ENCODE measurements at places on chromosomes 3 and 15.

- no peak overlapping the region for H3K4me3 ChIP-seq
- 0 out of 2 replicates have a peak, but pooled peaks cover 3% of the 10 kb centered on the region for H3K27me3 ChIP-seq
- no peaks in the 10 kb centered on the region for H3K4me1 ChIP-seq
- H3K27ac ChIP-seq = no peak overlapping the region
Observed at GRCh38 chr3:22443571-22444233, 692.7 kb upstream of the ZNF385D start.

DNA sequence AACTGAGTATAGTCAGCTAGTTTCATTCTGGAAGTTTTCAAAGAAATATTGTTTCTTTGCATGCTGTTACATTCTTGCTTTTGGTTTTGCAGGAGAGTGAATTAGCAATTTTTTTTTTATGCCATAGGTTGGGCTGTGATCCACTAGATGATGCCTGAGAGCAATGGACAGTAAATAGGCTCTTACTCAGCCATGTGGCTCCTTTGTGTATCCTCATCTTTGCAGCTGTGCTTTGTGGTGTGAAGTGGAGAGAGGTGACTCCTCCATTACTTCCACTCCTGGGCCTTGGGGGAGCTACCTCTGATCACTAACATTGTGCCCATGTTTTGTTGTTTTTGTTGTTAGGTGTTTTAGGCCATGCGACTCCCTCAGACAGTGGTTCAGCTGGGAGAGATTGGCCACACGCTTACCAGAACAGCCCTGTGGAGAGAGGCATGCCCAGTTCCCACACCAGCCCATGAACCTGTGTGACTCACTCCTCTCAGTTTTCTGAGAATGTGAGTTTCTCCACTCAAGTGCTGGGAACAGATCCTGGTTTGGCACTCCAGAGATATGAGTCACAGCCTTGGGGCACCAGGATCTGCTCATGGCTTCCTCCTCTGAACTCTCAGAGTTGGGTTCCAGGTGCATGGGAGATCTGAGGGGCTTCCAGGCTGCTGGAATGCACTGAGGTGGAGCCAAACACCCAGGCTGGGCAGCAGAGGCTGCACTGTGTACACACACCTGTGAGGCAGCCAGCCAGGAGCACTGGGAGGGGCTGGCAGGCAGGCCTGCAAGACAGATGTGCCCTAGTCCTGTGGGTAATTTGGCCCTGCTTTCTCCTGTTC, 785.3 kb downstream of the ROBO2 start:
- no peak overlapping the region for H3K27ac ChIP-seq
- no peaks in the 10 kb centered on the region for H3K27me3 ChIP-seq
- no peak overlapping the region for H3K4me3 ChIP-seq
- no peaks in the 10 kb centered on the region for H3K4me1 ChIP-seq
- peak; percentile 20 for DNase-seq
- no peaks in the 10 kb centered on the region for H3K36me3 ChIP-seq

DNA sequence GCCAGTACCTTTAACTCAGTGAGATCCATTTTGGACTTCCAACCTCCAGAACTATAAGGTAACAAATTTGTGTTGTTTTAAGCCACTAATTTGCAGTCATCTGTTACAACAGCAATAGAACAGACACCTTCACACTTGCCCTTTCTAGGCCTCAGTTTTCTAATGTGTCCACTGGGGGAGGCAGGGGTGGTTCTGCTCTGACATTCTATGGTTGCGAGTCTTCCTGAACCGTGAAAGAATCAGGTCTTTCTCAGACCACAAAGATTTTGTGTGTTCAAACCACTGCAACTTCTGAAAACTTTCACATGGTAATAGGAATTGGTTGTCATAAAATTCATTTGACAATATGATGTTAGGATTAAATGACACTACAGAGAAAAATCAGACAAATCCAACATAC, 26.8 kb upstream of the CSTA start:
- H3K4me3 ChIP-seq = no peak overlapping the region
- no peak for DNase-seq
- no peak overlapping the region for H3K27ac ChIP-seq

- H3K4me1 ChIP-seq = no peaks in the 10 kb centered on the region
- no peaks in the 10 kb centered on the region for H3K36me3 ChIP-seq
- H3K27me3 ChIP-seq = peaks cover 16% of the 10 kb centered on the region
- no peak overlapping the region for H3K27ac ChIP-seq
- no peak overlapping the region for H3K4me3 ChIP-seq
Observed at GRCh38 chr3:25449857-25450256, 21.8 kb downstream of the RARB start.

DNA sequence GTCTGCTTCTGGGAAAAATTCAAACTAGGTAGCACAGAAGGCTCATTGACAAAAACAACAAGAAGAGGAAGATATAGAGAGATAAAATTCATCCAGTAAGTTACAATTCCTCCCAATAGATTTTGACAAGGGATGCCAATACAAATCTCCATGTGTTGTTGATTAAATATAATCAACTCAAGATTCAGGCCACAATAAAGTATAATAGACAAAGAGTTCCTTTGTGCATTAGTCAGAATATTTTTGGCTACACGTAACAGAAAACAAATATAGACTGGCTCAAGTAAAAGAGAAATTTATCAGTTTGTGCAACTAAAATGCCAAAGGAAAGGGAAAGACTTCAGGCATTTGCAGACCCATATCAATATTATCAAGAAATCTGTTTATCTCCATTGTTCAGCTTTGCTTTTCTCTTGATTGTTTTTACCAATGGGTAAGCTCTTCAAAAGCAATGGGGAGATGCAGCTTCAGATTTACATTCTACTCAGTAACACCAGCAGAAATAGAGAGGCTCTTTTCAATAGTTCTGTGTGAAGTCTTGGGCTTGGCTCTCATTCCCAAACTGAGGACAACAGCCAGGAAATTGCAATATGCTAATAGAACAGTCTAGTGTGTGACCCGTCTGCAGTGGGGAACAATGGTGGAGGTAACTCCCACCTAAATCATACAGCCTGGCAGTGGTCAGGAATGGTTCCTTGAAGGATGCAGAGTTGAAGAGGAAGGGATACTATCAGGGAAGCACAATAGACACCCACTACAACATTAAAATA, 77.6 kb upstream of the PROK2 start:
- no peaks in the 10 kb centered on the region for H3K27me3 ChIP-seq
- no peaks in the 10 kb centered on the region for H3K36me3 ChIP-seq
- no peak for DNase-seq
- no peaks in the 10 kb centered on the region for H3K4me1 ChIP-seq

- H3K36me3 ChIP-seq = no peaks in the 10 kb centered on the region
- no peaks in the 10 kb centered on the region for H3K4me1 ChIP-seq
- H3K27ac ChIP-seq = no peak overlapping the region
Observed at GRCh38 chr3:85790445-85791030, 831.7 kb downstream of the CADM2 start.

- no peaks in the 10 kb centered on the region for H3K27me3 ChIP-seq
- H3K4me1 ChIP-seq = no peaks in the 10 kb centered on the region
- H3K4me3 ChIP-seq = no peak overlapping the region
- no peaks in the 10 kb centered on the region for H3K36me3 ChIP-seq
- DNase-seq = no peak
Observed at GRCh38 chr3:60490992-60491391, 760.3 kb downstream of the FHIT start.

DNA sequence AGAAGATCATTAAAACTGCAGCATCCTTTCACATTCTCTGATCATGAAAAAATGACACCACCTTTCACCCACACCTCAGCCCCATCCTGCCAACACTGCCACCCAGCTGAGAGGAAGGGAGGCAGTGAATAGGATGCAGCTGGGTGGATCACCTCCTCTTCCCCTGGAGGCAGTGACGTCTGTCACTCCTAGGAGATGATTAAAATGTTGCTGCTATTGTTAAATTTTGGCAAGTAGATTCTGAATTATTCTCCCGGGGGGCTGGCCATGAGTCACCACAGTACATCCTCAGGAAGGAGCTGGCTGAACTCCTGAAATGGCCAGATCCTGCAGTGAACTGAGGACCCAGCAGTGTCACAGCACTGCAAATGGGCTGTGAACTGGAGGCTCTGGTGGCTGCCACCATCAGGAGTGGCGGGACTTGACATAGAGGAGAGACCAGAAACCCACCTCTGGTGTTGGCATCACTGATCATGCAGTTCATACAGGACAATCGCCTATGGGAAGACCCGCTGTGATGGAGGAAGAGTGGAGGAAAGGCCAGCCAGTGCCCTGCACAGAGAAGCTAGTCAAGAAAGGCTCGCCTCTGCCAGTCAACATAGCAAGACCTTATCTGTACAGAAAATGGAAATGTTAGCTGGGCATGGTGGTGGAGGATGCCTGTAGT, 199.1 kb downstream of the FAM43A start:
- H3K4me1 ChIP-seq = no peaks in the 10 kb centered on the region
- no peaks in the 10 kb centered on the region for H3K36me3 ChIP-seq
- H3K4me3 ChIP-seq = no peak overlapping the region
- no peak overlapping the region for H3K27ac ChIP-seq
- DNase-seq = no peak

- no peak overlapping the region for H3K4me3 ChIP-seq
- H3K36me3 ChIP-seq = no peaks in the 10 kb centered on the region
- H3K27ac ChIP-seq = no peak overlapping the region
Observed at GRCh38 chr3:196572389-196572788, 3.9 kb downstream of the FBXO45 start.

DNA sequence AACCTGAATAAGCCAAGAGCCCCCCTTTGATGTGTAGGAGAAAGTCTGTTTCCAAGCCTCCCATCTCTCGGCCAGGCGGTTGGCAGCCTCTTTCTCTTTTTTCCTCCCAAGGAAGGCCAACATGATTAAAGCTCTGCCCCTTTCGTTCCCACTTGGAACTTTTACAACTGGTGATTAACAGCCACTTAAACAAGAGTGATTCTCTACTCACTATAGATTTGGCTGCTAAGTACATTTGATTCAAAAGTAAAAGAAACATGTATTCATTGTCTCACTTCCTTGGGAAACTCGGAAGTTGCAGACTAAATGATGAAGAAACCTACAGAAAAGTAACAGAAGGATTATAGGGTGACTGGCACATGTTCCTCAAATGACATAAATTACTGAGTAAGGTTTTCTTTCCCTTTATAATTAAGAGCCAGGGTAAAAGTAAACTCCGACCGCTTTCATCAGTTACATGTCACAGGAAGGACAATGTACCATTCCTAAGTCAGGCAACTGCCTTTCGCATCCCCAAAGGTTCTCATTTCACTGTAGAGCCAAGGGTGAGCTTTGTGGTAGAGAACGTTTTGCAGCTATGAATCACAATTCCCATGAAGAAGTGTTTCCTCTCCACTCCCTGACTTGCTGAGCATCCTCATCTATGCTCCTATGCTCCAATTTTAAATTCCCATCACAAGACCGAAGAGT, 72.7 kb downstream of the MB21D2 start:
- no peak overlapping the region for H3K4me3 ChIP-seq
- no peak for DNase-seq
- H3K36me3 ChIP-seq = no peaks in the 10 kb centered on the region
- H3K27ac ChIP-seq = peak overlapping the region; percentile 55

Data from SJCRH30 (cell line).